ENCODE measurements at places on chromosomes 5 and 9.

GRCh38 chr5:179534431-179534830 is 15.9 kb upstream of the RUFY1 start:
- DNase-seq, result no peak

GRCh38 chr9:88567870-88568269 is 32.9 kb downstream of the NXNL2 start:
- DNase-seq, result no peak

- DNase-seq, result no peak
Observed at GRCh38 chr5:155017610-155018009, 4.1 kb downstream of the KIF4B start.

GRCh38 chr5:136501133-136501532 is 135.8 kb upstream of the TRPC7 start:
- no peak for DNase-seq

DNA sequence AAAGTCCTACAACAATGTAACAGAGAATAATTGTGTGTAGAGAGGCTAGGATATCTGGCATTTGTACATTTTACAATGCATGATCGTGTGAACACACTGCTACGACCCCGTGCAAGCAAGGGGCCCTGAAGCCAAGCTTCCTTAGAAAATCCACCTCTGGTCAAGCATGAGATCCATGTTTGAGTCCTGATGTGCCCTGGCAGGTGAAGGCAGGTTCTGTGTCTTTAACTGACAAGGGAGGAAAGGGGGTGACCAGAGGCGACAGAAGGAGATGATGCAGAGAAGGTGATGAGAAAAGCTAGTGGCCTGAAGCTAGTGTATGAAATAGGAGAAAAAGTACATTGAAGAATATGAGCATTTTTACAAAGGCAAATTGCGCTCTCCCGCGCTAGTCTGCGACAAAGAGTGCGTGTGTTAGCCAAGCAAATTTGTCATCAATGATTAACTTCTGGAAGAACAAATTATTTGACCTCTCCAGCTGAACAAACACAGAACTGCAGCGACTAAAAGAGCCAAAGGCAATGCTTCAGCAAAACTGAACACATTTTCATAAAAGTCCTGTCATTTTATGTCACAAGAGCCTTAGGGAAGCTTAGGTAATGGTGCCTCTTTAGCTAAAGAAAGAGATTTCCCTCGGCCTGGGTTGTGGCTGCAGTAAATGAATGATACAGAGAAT is 101.7 kb upstream of the DAPK1 start:
- no peak for DNase-seq

DNA sequence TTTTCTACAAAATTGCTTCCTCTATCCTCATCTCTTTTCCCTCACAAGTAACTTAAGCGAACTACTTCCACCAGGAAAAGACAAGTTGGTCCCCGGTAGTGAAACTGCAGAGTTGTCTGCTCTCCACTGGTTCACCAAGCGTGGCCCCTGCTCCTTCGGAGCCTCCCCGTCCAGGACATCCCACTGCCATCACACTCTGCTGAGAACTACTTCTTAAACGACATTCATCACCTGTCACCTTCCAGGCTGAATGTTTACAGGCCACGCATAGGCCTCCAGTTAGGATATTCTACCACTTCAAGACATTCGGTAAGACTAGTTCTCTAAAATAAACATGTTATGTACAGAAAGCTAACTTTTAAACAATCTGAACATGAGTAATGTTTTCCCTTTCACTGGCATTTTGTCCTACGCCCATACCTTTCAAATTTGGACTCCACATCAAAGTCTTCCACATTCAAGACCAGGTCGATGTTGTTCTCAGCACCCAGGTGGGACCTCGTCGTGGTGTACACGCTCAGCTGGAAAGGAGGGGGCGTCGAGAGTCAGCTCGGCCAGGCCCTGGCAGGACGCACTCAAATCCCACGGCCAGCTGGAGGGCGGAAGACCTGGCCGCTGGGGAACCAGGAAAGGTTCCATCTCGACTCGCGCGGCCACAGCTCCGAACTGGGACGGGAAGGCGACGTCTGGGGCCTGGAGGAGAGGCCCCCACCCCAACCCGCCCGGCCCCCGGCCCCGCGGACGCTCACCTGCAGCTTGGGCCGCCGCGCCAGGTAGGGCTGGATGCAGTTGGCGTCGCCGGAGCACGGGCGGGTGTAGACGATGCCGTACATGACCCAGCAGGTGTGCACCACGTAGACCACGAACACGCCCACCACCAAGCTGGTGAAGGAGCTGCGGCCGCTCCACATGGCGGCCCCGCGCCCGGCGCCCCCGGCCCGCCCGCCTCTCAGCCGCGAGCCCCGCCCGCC is 683 bp downstream of the CLPTM1L start:
- peak; percentile 25 for DNase-seq

- DNase-seq, result no peak
Observed at GRCh38 chr5:163658702-163659567, 153.5 kb downstream of the MAT2B start.

All from CD4-positive, CD25-positive, alpha-beta regulatory T cell (primary cell).